NCI-H2227 treated with DMSO at 0.1 percent for 48 hours (cell line): ENCODE measurements at places on chromosomes 1 and 21.

GRCh38 chr1:210764536-210764935 is 369.4 kb downstream of the KCNH1 start:
- DNase-seq, result no peak

- DNase-seq, result no peak
Observed at GRCh38 chr1:99829269-99829668, 20.9 kb upstream of the AGL start.

GRCh38 chr1:9019896-9020295 is 6.3 kb downstream of the SLC2A7 start:
- no peak for DNase-seq

DNA sequence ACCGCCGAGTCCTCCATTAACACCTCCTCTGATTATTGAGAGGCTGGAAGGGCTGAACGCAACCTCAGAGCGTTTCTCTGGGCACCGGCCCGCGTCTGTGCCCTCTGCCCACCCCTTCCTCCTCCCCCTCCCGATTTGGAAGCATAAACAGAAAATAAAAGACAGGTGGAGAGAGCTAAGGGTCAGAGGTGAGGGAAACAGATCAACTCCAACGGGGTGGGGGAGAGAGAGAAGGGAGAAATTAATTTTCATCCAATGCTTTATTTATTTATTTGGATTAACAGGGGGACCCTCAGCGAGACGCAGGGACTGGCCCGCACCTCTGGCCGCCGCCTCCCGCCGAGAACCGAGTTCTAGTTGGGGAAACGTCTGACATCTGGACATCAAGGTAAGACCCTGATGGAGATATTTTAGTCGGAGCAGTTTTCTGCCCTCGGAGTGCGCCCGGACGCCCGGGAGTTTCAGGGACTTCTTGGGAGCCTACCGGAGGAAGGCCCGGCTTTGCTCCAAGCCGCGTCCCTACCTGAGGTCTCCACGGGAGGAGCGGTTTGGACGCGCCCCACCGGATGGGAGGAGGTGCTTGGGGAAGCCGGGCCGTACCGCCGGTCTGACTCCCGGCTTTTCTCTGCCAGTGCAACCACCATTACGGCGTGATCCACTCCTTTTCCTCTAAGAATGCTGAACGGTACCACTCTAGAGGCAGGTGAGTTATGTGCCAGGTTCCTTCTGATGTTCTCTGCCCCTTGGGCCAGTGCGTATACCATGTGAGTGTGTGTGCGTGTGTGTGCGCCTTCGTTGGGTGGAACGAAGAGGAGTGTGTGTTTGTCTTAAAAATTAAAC is 5.1 kb upstream of the LHX9 start:
- no peak for DNase-seq

DNA sequence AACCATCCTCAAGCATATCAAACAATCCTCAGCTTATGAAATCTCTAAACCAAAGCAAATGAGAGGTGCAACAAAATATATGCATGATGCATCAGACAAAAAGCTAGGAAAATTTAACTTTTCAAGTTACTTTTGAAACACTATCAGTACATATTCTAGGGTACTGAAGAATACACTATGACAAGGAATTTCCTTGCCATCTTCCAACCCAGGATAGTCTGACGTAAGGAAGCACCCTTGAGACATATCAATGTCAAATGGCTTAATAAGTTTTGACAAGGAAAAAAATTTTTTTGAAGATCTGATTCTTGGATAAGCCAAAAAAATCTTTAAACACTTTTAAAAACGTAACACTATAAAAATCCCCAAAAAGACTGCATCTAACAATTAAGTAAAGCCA is 64.9 kb downstream of the KIFAP3 start:
- no peak for DNase-seq
